ENCODE measurements at places on chromosomes 2 and 18. TPM values are rescaled to one million over a fixed set of nuclear protein-coding genes. Genes with fewer than 3 reads are reported as not detected.

GRCh38 chr2:36433311-36434217, 78.0 kb downstream of the CRIM1 start:
- no peak for DNase-seq
- H3K27me3 ChIP-seq = no peaks in the 10 kb centered on the region
- peaks cover 7% of the 10 kb centered on the region for H3K4me1 ChIP-seq
- H3K4me3 ChIP-seq = no peak overlapping the region
- H3K27ac ChIP-seq = no peak overlapping the region

DNA sequence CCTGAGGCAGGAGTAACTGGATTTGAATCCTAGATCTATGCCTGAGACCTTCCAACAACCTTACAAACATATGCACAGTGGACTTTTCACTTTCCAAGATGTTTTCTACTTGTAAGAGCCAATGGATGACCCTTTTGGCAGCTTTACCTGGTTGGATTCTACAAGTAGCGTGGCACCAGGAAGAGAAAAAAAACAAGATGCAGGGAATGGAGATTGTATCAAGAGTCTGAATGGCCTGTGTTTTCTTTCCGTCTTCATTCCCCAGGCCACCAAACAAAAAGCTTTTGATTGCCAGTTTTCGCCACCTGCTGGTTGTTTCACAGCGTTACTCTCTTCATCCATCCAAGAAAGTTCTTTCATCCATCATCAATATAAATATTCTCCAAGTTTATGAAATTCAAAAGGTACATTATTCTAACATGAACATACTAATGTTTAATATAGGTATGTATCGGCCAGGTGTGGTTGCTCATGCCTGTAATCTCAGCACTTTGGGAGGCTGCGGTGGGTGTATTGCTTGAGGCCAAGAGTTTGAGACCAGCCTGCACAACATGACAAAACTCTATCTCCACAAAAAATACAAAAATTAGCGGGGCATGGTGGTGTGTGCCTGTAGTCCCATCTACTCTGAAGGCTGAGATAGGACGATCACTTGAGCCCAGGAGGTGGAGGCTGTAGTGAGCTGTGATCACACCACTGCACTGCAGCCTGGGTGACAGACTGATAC, 3.5 kb upstream of the BCL2 start:
- H3K27me3 ChIP-seq = peaks cover 24% of the 10 kb centered on the region
- no peaks in the 10 kb centered on the region for H3K36me3 ChIP-seq
- no peak overlapping the region for H3K27ac ChIP-seq
- H3K4me1 ChIP-seq = peaks cover 4% of the 10 kb centered on the region

DNA sequence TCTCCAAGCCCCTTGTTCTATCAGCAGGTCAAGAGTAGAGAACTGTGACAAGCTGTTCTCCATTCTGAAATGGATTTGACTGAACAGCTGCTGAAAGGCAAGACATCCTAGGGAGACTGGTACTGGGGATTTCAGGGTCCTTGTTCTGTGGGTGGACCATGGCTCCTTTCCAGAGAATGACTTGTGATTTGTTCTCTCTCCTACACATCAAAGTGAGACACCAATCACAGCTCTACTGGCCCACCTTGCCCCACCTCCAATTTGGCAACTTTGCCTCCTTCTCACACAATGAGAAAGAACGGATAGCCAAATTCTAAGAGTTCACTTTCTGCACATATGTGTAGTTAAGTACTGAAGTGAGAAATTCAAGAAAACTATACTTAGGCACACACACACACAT, 67.4 kb downstream of the BCL11A start:
- H3K4me1 ChIP-seq = peaks cover 2% of the 10 kb centered on the region
- H3K27ac ChIP-seq = no peak overlapping the region
- H3K27me3 ChIP-seq = peaks cover 28% of the 10 kb centered on the region
- DNase-seq = peak; percentile 49
- H3K36me3 ChIP-seq = no peaks in the 10 kb centered on the region

DNA sequence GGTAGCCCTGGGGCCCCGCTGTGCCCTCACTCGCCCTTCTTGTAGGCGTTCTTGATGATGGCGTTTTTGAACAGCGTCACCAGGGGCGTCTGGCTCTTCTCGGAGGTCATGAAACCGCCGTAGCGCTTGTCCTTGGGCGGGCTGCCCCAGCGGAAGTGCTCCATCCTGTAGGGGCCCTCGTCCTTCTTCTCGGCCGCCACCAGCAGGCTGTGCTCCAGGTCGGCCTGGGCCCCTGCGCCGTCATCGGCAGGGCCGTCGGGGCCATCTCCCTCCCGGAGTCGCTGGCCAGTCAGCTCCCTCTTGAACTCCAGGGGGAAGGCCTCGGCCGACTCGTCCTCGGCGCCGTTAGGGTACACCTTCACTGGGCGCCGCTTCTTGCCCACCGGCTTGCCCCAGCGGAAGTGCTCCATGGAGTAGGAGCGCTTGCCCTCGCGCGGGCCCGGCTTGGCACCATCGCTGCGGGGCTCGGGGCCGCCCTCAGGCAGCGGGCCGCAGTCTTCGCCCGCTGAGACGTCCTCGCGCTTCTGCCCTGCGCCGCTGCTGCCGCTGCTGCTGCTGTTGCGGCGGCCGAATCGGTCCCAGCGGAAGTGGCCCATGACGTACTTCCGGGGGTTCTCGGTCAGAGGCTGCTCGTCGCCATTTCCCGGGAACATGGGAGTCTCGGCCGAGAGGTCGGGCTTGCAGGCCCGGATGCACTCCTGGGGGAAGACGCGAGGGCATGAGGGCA, 7.2 kb downstream of the POMC start:
- H3K4me3 ChIP-seq = no peak overlapping the region
- H3K4me1 ChIP-seq = peaks cover 3% of the 10 kb centered on the region
- no peak overlapping the region for H3K27ac ChIP-seq
- DNase-seq = peak; percentile 74

The ERBB4 gene
- 166 TPM for total RNA-seq

The FOXI3 gene
- total RNA-seq = 2.6 TPM

Measured in endodermal cell (in vitro differentiated cells).